Stimulated activated CD8-positive, alpha-beta memory T cell treated with anti-CD3 and anti-CD28 coated beads, Interleukin-12 subunit alpha, Interleukin-12 subunit beta, amount 100 ng/mL, for 4 hours (primary cell): ENCODE measurements at places on chromosomes 12 and 14.

DNA sequence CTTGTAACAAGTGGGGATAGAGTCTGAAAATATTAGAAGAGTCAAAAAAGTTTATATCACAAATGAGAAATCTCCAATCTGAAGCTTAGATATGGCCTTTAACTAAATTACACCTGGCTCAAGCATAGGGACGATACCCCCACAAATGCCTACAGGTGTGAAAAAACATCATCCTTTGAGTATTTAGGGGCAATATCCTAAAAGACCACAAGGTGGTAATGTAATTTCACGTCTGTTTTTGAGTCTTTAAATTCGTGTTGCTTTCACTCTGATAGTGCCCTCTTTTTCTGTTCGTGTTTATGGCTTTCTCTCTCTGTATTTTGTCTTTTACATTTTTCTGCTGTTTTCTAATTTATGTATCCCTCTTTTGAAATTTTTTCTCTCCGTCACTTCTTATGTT is 84.3 kb downstream of the ETNK1 start:
- DNase-seq: no peak

DNA sequence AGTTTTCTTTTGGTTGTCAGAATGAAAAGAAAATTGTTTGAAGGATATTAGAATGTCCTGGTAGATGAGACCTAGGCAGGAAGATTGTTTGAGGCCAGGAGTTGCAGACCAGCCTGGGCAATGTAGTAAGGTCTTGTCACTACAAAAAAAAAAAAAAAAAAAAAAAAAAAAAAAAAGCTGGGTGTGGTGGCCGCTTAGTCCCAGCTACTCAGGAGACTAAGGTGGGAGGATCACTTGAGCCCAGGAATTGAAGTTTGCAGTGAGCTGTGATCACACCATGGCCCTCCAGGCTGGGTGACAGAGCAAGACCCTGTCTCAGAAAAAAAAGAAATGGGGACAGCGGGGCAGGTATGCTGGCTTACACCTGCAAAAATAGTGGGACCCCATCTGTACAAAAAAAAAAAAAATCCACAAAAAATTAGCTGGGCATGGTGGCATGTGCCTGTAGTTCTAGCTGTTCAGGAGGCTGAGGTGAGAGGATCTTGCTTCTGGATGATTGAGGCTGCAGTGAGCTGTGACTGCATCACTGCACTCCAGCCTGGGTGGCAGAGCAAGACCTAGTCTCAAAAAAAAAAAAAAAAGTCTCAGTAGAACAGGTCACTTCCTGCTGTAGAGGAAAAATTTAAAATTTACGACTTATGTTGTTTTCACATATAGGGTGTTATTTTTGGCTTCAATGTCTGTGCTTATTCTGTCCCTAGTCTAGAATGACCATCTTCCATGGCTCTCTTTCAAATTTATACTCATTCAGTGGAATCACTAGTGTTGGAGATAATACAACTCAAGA is 70.7 kb downstream of the PPHLN1 start:
- no peak for DNase-seq

GRCh38 chr12:124884587-124885438 is 21.1 kb upstream of the SCARB1 start:
- DNase-seq: no peak

DNA sequence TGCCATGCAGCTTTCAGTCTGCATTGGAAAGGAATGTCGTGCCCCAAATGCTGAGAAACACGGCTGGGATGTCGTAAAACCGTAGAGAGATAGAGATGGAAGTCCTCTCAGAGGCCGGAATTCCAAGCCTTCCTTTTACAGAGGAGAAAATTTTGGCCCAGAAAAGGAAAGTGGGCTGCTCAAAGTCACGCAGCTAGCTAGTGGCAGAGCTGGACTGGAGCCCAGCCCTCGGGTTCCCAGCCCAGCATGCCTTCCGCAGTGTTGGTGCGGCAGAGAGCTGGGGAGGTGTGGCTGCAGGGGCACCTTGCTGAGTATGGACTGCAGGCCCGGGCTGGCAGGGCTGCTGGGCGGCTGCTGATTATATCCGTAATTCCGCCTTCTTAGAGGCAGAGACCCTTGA is 50.3 kb downstream of the KCNA1 start:
- no peak for DNase-seq

DNA sequence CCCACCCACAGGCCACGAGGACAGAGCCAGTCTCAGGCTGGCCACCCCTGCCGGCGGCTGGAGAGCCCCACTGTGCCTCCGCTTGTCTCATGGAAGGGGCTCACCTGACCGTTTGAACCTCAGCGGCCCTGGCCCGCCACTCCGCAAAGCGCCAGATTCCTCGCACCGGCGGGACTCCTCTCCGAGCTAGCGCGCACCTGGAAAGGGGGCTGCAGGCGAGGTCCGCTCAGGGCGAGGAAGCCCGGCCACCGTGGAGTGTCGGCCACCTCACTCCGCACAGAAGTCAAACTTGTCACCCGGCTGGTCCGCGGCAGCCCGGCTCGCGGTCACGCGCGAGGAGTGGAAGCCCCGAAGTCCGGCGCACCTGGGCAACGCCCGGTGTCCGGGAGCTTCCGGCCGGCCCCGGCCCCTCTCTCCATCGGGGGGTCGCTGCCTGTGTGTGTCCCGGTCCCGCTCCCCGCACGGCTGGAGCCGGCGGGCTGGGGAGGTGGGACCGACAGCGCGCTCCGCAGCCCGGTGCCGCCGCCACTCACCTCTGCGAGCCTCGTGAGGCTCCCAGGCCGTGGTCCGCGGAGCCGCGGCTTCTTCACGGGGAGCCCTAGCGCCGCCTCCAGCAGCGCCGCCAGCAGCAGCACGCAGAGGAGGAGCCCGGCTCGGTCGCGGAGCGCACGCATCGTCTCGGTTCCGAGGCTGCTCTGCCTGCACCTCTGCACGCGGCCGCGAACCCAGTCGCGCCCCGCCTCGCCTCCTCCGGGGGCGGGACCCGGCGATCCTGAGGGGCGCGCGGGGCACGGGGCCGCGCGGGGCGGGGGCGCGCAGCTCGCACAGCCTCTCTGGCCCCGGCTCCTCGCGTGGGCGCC is at the start of gene ISM2:
ISM2 (minus strand) TSS at position 697 of the 860 bp plus-strand sequence; CDS start at position 674, 23 bp downstream.
- DNase-seq: peak; percentile 17

DNA sequence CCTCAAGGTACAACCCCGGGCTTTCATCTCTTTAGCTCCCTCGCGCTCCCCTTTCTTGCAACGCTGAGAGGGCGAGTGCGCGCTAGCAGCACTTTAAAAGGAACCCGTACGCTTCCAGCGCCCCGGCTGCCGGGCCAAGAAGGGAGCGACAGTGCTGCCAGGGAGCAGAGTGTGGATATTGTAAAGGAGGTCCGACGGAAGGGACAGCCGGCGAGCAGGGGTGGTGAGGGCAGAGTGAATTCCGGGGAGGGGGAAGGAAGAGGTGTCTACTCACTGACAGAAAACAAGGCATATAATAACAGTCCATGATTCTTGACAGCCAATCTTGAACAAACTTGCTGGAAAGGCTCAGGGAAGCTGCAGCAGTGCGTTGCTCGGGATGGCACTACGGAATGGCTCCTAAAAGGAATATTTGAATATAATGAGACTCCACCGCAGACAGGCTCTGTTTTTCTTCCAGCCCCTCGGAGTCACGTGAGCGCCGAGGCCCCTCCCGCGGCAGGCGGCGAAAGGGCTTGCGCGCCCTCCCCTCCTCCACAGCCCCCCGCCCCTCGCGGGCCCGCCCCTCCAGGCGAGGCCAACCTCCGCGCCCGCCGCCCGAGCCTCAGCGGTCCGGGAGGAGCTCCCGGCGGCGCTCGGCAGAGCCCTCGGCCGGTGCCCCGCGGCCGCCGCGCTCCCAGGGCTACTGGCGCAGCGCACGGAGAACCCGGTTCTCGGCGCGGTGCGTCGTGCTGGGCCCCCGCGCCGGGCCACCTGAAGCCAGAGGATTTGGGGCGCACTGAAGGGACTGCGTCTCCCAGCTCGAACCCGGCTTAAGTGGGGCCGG is 3.4 kb downstream of the BMP4 start:
- no peak for DNase-seq

DNA sequence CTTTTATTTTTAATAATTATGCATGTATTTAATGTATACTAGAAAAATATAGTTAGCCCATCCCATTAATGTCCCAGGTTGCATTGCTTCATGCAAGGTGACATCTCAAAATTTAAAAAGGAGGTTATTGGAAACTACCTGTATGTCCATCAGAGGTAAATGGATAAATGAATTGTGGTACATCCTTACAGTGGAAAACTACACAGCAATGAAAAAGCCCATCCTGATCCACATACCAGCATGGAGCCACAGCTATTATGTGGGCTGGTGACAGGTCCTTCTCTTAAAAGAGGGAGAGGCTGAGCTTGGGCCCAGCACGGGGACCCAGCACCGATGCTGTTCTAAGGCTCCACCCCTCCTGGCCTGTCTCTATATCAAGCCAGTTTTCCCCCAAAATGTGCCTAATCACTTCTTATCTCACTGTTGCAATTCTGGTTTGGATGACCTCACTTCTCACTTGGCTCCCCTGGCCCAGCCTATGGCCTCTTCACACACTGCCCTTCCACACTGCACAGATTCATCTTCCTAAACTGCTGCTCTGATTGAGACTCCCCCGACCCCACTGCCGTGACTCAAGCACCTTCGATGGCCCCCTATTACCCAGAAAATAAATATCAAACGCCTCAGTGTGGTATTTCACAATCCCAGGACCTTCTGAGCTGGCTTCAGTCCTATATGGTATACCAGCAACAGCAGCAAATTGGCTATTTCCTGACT is 97.1 kb upstream of the NCOR2 start:
- DNase-seq: no peak

GRCh38 chr14:67962215-67962644 is 142.7 kb downstream of the RAD51B start:
- no peak for DNase-seq

GRCh38 chr14:93034671-93034994 is 81.1 kb downstream of the ITPK1 start:
- DNase-seq: no peak

GRCh38 chr14:60222820-60223219 is 26.2 kb upstream of the PPM1A start:
- DNase-seq: no peak

- no peak for DNase-seq
These were observed 49.8 kb upstream of the LRRK2 start for GRCh38 chr12:40175045-40175444.

DNA sequence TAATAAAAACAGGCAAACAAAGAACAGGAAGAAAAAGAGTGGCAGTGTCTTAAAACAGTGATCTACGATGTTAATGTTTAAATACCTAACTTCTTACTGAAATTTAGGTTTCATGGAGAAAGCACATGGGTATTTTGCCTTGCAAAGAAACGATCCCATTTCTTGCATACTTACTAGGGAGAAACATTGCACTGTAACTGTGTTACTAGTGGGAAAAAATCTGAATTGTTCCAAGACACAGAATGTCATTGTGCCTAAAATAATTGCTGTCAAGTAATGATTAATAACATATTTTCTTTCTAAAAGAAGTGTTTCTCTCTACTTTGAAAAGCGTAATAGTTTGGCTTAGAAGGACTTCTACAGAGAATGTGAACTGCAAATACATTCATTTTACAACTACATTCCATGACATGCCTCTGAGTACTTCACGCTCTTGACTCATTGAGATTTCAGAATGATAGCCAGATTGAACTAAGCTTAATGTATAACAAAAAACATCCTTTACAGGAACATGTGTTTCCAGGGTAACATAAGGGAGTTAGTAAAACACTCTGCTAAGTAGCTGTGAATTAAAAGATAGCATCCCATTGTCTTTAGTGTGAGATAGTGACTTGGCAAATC is 256.2 kb upstream of the CPNE8 start:
- no peak for DNase-seq

DNA sequence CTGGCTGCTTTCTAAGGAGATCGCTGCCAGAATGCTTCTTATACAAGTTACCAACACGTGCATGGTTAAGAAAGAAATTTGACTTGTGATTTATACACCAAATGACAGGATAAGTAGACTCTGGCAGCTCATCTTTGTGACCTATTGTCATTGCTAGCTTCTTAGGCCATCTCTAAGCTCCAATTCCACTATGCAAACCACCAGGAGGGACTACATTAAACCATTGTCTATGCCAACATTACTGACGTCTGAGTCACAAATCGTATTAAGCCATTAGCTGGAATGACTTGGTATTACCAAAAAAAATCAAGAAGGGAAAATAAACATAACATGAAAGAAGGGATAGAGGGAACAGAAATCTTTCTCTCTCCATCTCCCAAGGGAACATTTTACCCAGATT is 15.8 kb upstream of the VPS33A start:
- no peak for DNase-seq

DNA sequence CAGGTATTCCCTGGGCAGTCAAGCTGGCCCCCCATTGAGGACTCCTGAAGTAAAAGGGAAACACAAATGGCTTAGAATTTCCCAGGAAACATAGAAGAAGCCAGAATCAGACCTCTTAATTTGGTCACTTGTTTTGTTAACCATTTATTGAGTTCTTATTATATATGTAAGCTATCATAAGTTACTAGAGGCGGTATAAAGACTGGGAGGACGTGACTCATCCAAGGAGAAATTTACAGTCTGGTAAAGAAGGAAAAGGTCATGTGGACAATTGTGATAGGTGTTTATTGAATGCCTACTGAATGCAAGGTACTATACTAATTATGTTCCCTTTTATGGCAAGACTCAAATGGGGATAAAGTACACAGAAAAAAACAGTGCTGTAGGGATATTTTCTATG is 146.7 kb downstream of the DYRK2 start:
- no peak for DNase-seq

GRCh38 chr14:101736585-101736984 is 24.9 kb upstream of the PPP2R5C start:
- DNase-seq: no peak

- DNase-seq: no peak
These were observed 57.9 kb downstream of the RFLNA start for GRCh38 chr12:124352839-124353238.

DNA sequence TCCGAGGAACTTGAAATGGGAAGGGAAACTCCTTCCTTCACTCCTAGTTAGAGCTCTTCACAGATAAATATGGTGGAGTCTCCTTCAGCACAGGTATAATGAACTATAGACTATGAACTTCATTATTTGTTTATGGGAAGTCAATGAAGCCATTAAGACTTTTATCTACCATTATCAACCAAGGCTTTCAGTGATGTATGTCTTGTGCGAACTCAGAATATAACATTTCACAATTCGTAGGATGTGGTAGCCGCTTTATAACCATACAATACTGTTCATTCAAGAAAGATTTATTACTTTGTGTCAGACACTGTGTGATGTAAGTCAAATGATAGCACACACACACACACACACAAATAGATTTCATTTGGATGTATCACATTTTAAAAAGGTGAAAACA is 24.8 kb upstream of the ETNK1 start:
- no peak for DNase-seq

- no peak for DNase-seq
These were observed 5.8 kb downstream of the VRK1 start for GRCh38 chr14:96802963-96803362.

- DNase-seq: no peak
These were observed 42.5 kb downstream of the PRKAB1 start for GRCh38 chr12:119710374-119710964.

GRCh38 chr12:29572464-29572863 is 75.0 kb upstream of the OVCH1 start:
- DNase-seq: no peak

GRCh38 chr12:3342051-3342450 is 149.0 kb upstream of the PRMT8 start:
- no peak for DNase-seq

- no peak for DNase-seq
These were observed 362.1 kb downstream of the RAD51B start for GRCh38 chr14:68181519-68182326.
